ENCODE measurements at places on chromosomes 1 and 21.

DNA sequence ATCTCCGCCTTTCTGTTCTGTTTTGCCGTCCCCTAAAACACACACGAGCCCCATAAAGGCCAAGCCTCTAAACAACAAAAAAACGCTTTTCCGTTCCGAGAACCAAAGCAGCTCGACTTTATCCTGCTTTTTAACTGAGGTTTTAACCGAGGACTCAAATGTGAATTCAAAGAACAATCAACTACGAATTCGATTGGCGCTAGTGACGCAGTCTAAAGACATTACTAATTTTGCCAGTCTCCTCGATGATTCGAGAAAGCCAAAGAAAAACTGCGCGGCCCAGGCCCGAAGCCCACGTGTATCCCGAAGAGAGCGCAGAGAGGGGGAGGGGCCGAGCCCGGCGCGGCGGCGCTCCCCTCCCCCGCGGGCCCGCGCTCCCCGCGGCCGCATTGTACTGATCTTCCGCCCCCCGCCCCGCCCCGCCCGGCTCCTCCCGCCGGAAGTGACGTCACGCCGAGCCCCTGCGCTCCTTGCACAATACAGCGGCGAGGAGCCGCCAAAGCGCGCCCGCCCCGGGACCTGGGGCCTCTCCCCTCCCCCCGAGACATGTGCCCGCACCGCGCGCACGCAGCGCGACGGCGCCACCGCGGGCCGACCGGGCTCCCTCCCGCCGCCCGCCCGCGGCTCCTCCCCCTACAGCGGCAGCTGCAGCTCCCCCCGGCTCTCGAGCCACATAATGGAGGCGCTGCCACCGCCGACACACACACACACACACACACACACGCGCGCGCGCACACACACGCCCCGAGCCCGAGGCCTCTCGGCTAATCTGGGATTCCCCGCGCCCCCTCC lies 1.4 kb downstream of the HNRNPU start:
- peak; percentile 95 for DNase-seq

DNA sequence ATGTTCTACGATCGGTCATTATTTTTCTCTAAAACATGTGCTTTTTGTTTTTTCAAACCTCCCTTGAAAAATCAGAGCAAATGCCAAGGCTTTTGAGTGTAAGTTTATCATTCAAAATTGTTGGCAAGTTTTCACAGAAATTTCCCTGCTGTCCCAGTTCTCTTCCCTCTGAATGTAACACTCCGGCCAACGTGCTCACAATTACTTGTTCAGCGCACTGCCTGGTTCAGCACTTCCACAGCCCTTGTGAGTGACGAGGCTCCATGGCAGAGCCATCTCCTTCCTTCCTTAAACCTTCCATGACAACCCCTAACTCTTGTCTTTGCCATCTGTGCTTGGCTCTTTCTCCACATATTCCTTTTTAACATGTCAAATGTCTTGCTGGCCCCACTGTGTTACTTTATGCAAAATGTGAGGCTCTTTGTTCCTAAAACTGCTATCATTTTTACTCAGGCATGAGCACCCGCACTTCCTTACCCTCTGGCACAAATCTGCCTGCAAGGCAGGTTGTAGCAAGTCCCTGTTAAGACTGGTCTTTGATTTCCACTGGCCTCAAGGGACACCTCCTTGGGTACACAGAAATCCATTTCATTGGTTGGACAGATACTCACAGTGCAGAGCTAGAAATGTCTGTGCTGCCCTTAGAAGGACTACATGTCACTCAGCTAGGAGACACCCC lies 142.8 kb downstream of the HUNK start:
- no peak for DNase-seq

GRCh38 chr1:207089627-207090355 lies 1.1 kb downstream of the C4BPB start:
- no peak for DNase-seq

- DNase-seq: no peak
These were observed 5.0 kb upstream of the ADAMTS1 start for GRCh38 chr21:26850116-26850643.

DNA sequence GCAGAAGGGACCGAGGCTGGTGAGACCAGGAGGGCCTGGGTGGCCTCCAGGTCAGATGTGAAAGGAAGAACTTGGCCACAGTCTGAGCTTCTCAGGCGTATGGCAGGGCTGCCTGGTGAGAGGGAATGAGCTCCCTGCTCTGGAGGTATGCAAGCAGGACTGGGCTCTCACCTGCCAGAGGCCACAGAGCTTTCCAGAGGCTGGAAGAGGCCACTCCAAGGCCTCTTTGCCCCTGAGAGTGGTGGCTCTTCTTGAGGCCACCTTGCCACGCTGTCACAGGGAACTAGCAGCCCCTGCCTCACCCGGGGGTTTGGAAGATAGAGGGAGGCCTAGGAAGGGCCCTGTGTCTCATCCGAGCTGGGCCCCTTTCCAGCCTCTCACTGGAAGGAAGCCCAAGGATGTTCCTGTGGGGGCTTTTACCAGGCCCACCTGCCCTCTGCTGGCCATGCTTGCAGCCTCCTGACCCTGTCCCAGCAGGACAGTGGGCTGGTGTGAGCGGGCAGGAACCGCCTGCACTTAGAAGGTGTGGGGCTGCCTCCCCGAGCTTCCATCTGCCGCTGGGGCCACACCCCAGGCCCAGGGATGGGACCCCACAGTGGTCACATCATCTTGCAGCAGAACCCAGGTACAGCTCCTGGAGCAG lies 10.0 kb downstream of the PCSK9 start:
- DNase-seq: no peak

DNA sequence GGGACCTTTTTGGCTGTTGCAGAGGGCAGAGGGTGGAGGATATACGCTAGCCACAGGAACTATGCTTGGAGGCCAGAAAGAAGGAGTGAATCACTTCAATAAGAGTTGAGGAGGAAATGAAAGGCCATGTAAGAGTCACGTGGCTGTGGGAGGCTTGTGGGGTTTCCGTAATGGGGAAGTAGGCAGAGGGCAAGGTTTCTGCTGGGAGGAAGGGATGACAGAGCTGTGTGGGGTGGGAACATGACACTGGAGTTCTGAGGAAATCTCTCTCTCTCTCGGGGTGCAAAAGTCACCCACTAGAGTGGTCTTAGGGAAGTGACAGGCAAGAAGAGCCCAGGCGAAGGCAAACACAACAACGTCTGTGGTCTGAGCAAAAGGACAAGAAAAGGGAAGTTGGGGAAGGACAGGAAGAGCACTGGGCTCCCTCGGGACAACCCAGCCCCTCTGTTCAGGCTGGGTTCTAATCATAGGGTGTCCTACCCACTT lies 3.9 kb upstream of the CD1C start:
- no peak for DNase-seq

- no peak for DNase-seq
These were observed 30.8 kb upstream of the PLCH2 start for GRCh38 chr1:2445162-2445822.

DNA sequence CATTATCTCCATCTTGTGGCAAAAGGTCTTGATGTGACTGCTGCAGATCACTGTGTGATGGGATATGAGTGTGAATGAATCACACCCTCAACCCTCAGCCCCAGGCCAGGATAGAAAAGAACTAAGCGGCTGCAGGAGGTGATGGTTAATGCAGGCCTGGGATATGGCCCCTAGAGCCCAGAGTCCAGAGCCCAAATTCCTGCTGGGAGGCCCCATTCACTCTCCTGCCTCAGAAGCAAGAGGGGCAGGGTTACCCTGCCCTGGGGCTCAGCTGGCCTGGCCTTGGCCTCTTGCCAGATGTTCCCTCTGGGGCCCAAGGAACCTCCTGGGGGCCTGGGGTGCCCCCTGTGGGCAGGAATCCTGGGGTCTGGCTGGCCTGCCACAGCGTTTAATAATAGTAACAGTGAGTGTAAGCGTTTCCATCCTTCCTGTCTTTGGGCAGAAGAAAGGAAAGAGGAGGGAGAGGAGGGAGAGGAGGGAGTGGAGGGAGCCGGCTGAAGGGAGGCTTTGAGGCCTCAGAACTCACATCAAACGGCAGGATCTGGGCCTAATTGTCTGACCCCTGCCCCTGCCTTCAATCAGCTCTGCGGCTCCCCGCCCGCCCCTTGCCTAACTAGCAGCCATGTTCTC lies 26.2 kb downstream of the DMAP1 start:
- DNase-seq: no peak

DNA sequence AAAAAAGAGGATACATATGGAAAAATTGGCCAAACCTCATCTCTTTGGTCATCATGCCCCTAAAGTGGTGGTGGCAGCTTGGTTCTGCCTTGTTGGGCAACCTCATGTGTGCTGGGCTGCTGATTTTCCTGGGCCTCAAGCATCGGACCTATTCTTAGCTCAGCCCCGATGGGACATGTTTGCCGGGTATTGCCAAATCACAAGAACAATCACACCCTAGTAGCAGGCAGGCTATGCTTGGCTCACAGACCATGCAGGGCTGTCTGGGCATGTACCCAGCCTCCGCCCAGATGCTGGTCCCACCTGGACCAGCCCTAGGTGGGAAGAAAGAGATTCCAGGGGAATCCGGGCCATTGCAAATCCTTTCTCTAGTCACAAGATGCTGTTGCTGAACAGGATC lies 189.4 kb upstream of the FGGY start:
- DNase-seq: no peak

- DNase-seq: no peak
These were observed 3.4 kb upstream of the PPOX start for GRCh38 chr1:161162806-161163205.

DNA sequence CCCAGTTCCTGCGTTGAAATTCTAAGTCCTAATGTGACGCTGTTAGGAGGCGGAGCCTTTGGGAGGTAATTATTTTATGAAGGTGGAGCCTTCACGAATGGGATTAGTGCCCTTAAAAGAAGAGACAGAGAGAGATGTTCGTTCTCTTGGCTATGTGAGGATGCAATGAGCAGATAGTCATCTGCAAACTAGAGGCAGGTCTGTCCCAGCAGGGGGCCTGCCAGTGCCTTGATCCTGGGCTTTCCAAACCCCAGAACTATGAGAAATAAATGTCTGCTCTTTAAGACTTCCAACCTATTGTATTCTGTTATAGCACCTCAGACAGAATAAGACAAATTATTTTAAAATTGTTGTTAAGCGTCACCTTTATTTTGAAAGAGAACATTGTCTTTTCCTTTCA lies 123.1 kb upstream of the KCNJ6 start:
- no peak for DNase-seq

GRCh38 chr1:10943991-10944730 lies 68.3 kb upstream of the TARDBP start:
- DNase-seq: no peak

DNA sequence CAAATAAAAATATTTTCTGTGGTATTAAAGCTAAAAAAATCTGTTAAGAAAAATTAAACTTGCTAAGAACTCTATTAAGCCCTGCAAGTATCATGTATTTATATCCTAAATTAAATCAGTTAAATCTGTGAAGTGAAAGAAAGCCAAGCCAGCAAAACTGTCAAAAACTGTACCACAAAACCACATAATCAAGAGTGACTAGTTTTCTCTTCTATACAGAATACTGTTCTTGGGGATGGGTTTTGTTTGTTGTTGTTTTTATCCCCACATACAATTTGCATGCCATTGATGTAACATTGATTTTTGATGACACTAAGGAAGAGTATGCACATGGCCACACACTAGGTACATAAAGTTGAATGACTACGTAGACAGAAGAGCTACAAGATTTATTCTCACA lies 20.4 kb downstream of the DPH5 start:
- DNase-seq: no peak

- no peak for DNase-seq
These were observed 265.2 kb upstream of the VAMP3 start for GRCh38 chr1:7505771-7506453.

DNA sequence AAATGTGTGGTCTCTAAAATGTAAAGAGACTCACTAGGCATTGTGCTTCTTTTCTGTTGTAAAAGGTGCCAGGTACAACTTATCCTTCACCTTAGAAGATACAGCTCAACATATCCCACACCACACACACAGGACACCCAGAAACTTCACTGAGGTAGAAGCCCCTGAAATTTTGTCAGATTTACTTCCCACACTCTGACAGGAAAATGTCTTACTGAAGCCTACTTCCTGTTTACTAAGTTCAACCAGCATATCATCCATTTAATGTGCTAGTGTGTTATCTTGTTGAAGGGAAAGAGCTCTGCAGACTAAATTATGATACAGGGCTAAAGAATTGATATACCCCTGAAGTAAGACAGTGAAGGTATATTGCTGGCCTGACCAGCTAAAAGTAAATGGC lies 39.9 kb upstream of the INSL5 start:
- DNase-seq: no peak

GRCh38 chr1:25482211-25482610 lies 51.5 kb downstream of the MACO1 start:
- no peak for DNase-seq

GRCh38 chr21:38780879-38781278 lies 24.9 kb upstream of the ETS2 start:
- DNase-seq: no peak

DNA sequence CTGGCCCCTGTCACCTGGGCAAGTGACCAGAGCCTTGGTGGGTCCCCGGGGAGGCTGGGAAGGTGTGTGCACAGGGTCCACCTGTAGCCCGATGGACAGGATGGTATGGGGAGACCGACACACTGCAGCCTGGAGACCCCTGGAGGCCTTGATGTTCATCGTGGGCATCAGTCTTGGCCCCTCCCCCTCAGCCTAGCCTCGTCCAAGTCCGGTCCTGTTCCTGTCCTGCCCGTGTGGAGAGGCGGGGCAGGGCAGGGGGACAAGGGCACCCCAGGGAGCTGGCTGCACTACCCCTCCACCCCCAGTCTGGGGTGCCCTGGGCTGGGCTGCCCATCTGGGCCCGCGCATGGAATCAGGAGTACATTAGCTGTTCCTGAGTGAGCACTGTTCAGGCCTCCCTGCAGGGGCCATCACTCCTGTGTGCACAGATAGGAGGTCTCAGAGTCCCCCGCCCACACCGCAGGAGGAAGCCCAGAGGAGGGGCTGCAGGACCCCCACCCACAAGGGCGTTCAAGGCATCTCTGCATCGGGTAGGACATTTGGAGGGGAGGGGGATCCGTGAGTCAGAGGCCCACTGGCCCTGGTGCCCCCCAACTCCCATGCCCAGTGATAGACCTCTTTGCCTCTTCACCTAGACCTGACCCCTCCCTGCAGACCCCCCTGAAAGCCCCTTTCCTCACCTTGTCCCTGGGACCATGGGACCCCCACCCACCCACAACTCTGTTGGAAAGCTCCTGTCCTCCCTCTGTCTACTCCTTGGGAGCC lies 63.2 kb downstream of the WNT9A start:
- DNase-seq: no peak

- no peak for DNase-seq
These were observed 65.8 kb downstream of the AK5 start for GRCh38 chr1:77347646-77348045.

DNA sequence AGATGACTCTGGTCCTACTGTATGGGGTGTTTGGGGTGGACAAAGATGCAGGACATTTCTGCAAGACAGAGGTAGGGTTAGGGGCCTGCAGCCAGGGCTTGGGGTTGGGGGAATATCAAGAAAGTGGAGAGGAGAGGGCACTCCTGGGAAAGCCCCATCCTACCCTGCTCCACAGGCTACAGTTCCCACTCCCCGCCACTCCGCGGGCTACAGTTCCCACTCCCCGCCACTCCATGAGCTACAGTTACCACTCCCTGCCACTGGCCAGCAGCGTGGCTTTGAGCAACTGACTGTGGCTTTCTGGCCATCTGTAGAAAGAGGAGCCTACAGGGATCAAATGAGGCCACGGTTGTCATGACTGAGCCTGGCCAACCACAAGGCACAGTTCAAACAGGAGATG lies 93.8 kb upstream of the GRIK3 start:
- no peak for DNase-seq

GRCh38 chr1:179015396-179015795 lies 10.3 kb upstream of the FAM20B start:
- DNase-seq: no peak

All from activated CD4-positive, alpha-beta T cell treated with anti-CD3 and anti-CD28 coated beads for 24 hours (primary cell).